Mesenchymal stem cell (in vitro differentiated cells and primary cell): ENCODE measurements at places on chromosomes 5 and 9.

GRCh38 chr5:15234911-15235310 is 265.1 kb upstream of the FBXL7 start:
- no peak for DNase-seq
- no peaks in the 10 kb centered on the region for H3K4me1 ChIP-seq
- H3K27ac ChIP-seq = no peak overlapping the region
- no peak overlapping the region for H3K4me3 ChIP-seq
- no peaks in the 10 kb centered on the region for H3K27me3 ChIP-seq
- no peaks in the 10 kb centered on the region for H3K36me3 ChIP-seq

- peaks cover 15% of the 10 kb centered on the region for H3K4me1 ChIP-seq
- peaks cover 8% of the 10 kb centered on the region for H3K27me3 ChIP-seq
- H3K36me3 ChIP-seq = no peaks in the 10 kb centered on the region
- no peak for DNase-seq
These were observed 166.1 kb downstream of the MACROH2A1 start for GRCh38 chr5:135232958-135233357.

DNA sequence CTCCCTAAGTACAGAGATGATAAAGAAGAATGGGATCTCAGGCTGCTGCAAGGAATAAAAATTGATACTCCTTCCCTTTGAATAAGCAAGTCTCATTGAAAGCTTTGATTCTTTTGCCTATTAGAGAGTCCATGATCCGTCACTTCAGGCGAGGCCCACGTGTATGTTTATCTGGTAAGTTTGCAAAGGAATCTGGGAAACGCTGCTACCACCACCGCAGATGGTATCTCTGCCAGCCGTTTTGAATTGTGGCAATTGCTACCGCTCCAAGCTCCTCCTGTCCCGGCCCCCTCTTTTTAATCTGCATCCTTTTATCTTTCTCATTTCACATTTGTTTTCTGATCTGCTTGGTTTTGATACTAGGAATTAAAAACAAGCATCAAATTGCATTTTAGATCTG is 42.9 kb upstream of the GRIA1 start:
- H3K36me3 ChIP-seq = no peaks in the 10 kb centered on the region
- no peaks in the 10 kb centered on the region for H3K27me3 ChIP-seq
- H3K27ac ChIP-seq = no peak overlapping the region
- H3K4me1 ChIP-seq = no peaks in the 10 kb centered on the region
- H3K4me3 ChIP-seq = no peak overlapping the region

GRCh38 chr5:21654-22233 is 70.2 kb upstream of the PLEKHG4B start:
- H3K27me3 ChIP-seq = peaks cover 26% of the 10 kb centered on the region
- H3K4me1 ChIP-seq = peaks cover 2% of the 10 kb centered on the region
- H3K4me3 ChIP-seq = no peak overlapping the region
- DNase-seq = no peak
- no peaks in the 10 kb centered on the region for H3K36me3 ChIP-seq
- H3K27ac ChIP-seq = no peak overlapping the region

- H3K27me3 ChIP-seq = no peaks in the 10 kb centered on the region
- H3K4me1 ChIP-seq = peaks cover 12% of the 10 kb centered on the region
- peak; percentile 91 for DNase-seq
- H3K27ac ChIP-seq = peak overlapping the region; percentile 39
These were observed 72.0 kb downstream of the ZFAND5 start for GRCh38 chr9:72292874-72293607.

DNA sequence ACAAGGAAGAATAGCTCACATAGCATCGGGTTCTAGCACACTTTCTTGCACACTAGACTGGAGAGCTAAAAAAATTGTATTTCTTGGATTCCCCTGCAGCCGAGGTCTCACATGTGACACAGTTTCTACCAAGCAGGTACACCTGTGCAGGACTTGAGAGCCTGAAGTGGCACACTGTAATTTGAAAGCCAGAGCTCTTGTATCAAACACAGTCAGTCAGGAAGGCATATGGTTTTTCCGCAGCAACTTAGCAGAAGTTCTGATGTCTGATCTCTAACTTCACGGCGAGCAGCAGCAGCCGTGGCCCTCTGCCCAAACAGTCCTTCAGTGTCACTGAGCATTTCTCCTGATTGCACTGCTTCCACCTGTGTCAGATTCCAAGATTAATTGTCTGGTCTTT is 25.5 kb downstream of the TMEM245 start:
- H3K4me1 ChIP-seq = peaks cover 12% of the 10 kb centered on the region
- H3K27me3 ChIP-seq = no peaks in the 10 kb centered on the region
- no peak for DNase-seq
- H3K36me3 ChIP-seq = peaks cover 3% of the 10 kb centered on the region
- H3K4me3 ChIP-seq = no peak overlapping the region

GRCh38 chr5:165227515-165227914 is 1722.1 kb downstream of the MAT2B start:
- H3K4me3 ChIP-seq = no peak overlapping the region
- H3K27ac ChIP-seq = no peak overlapping the region
- H3K4me1 ChIP-seq = no peaks in the 10 kb centered on the region

DNA sequence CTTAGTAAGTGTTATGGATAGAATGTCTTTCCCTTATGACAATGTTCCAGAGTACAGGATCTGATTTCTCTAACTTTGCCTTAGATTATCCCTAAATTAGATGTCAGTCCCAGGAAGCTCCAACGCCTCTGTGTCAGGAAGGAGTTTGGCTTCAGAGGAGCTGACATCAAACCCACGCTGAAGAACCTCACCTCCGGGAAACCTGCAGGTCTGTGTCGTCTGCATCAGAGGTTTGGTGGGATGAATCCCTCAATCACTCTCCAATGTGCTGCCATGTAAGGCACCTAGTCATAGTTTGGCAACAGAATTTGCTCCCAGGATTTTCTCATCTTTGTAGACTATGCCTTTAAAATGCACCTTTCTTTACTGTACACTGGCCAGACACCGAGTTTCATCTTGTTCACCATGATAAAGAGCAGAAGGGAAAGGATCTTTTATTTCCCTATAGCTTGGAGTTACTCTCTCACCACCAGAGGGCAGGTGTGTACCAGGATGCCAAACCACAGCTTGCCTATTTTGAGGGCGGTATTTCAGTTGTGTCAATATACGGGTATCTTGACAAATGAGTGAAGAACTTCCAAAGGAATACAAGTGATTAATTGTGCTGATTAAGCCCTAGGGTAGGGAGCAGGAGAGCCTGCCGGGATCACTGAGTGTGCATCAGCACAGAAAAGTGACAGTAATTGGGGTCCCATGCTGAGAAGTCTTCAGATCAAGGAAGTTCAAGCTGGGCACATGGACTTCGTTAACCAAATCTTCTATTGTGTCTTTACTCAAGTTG is 23.4 kb downstream of the MINAR2 start:
- no peak overlapping the region for H3K27ac ChIP-seq
- DNase-seq = peak; percentile 60
- no peaks in the 10 kb centered on the region for H3K36me3 ChIP-seq
- H3K27me3 ChIP-seq = no peaks in the 10 kb centered on the region
- H3K4me1 ChIP-seq = no peaks in the 10 kb centered on the region

GRCh38 chr9:135687216-135687615 is 12.1 kb downstream of the SOHLH1 start:
- H3K27ac ChIP-seq = no peak overlapping the region
- no peaks in the 10 kb centered on the region for H3K36me3 ChIP-seq
- no peak overlapping the region for H3K4me3 ChIP-seq
- peaks cover 16% of the 10 kb centered on the region for H3K27me3 ChIP-seq

DNA sequence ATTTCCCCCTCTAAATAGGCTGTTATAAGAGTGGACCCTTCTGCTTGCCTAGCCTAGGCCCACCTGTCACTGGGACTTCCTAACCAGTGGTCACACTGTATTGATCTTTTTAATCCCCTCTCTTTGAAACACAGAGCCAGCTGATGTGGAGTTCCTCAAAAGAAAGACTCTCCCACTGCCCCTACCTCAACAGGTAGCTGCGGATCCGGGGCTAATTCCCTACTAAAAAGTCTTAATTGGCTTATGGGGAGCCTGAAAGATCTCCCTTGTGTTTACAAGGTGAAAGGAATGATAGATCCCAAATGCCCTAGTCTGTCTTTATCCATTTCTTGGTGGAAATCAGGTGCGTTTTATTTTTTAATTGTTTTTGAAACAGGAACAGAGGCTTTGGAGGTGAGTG is 2.0 kb downstream of the NEUROG1 start:
- peaks cover 10% of the 10 kb centered on the region for H3K4me1 ChIP-seq
- H3K36me3 ChIP-seq = no peaks in the 10 kb centered on the region
- no peak overlapping the region for H3K27ac ChIP-seq
- DNase-seq = no peak
- H3K4me3 ChIP-seq = no peak overlapping the region

- peak; percentile 76 for DNase-seq
- H3K36me3 ChIP-seq = no peaks in the 10 kb centered on the region
- H3K4me1 ChIP-seq = no peaks in the 10 kb centered on the region
- H3K4me3 ChIP-seq = no peak overlapping the region
- no peaks in the 10 kb centered on the region for H3K27me3 ChIP-seq
These were observed 828.1 kb upstream of the GRAMD2B start for GRCh38 chr5:125595095-125595494.

DNA sequence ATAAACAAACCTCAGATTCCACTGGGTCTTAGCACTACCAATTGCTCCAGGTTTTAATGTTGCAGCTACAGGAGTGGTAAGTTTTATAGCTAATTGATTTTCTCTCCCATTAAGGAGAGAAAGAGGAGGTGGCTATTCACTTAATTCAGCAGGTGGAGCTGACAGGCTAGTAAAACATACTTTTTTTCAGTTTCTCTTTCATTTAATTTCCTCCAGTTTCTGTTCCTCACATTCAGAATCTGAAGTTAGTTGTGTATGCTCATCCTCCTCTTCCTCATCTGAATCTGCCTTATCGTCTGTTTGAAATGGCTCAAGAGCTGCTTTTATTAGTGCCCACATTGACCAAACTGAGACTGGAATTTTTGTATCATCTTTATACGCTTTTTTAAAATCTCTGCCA is 98.0 kb downstream of the PLPPR1 start:
- H3K27ac ChIP-seq = no peak overlapping the region
- DNase-seq = no peak
- no peaks in the 10 kb centered on the region for H3K4me1 ChIP-seq
- no peaks in the 10 kb centered on the region for H3K27me3 ChIP-seq
- no peaks in the 10 kb centered on the region for H3K36me3 ChIP-seq
- no peak overlapping the region for H3K4me3 ChIP-seq

DNA sequence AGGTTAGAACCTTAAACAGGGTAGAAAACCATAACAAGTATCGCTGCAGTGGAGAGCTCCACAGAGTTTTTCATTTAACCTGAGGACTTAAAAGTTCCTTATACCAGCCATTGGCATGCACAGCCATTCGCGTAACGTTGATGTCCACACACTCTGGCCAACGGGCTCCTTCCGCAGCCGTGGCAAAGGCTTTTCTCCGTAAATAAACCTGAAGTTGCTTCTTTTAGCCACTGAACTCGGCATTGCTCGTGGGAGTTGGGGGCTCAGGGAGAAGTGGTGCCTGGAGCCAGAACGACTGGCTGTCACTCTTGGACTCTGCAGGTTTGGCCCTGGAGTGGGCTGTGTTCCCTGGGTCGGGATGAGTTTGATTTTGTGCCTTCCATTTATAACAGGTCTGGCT is 125.9 kb upstream of the LMX1B start:
- H3K4me1 ChIP-seq = peaks cover 2% of the 10 kb centered on the region
- no peaks in the 10 kb centered on the region for H3K27me3 ChIP-seq
- DNase-seq = no peak

DNA sequence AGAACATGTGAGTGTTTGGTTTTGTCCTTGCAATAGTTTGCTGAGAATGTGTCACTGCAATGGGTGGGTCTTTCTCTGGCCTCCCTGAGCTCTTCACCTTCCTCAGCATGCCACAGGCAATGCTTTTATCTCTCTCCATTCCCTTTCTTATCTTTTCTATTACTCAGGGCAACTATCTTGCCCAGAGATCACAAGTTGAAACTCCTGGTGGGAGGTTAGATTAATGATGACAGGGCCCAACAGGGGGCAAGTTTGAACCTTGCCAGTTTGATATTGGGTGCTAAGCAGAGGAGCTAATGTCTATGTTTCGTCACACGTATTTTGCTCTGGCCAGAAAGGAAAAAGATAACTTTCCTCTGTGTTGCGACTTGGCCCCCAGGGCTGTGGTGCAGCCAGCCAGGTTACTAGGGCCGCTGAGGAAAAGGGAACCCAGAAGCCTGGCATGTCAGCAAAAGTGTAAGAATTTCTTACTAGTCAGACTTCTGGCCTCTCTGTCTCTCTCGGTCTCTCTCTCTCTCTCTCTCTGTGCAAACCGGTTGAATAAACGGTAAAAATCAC is 299.3 kb upstream of the POU5F2 start:
- H3K27ac ChIP-seq = no peak overlapping the region
- no peaks in the 10 kb centered on the region for H3K36me3 ChIP-seq
- no peak overlapping the region for H3K4me3 ChIP-seq

DNA sequence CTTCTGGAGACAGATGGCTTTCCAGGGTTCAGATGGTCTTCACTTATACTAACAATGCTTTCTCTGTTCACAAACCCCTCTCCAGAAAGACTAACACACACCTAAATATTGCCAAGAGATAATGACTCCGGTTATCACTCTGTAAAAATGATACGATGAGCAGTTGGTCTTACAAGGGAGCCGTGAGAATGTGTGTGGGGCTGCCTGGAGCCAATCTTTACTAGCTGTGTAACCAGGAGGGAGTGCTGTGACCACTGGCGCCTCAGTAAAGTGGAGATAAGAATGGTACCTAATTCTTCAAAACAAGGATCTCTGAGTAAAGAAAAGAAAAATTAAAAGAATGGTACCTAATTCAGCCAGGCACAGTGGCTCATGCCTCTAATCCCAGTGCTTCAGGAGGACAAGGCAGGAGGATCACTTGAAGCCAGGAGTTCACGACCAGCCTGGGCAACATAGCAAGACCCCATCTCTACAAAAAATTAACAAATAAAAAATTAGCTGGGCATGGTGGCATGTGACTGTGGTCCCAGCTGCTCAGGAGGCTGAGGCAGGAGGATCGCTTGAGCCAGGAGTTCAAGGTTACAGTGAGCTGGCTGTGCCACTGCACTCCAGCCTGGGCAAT is 39.9 kb upstream of the IL17B start:
- peaks cover 62% of the 10 kb centered on the region for H3K4me1 ChIP-seq
- H3K27me3 ChIP-seq = no peaks in the 10 kb centered on the region
- H3K36me3 ChIP-seq = no peaks in the 10 kb centered on the region

GRCh38 chr5:147863454-147864158 is 14.9 kb upstream of the SCGB3A2 start:
- no peaks in the 10 kb centered on the region for H3K36me3 ChIP-seq
- no peak for DNase-seq
- H3K27ac ChIP-seq = no peak overlapping the region
- no peak overlapping the region for H3K4me3 ChIP-seq
- H3K4me1 ChIP-seq = no peaks in the 10 kb centered on the region
- peaks cover 3% of the 10 kb centered on the region for H3K27me3 ChIP-seq

DNA sequence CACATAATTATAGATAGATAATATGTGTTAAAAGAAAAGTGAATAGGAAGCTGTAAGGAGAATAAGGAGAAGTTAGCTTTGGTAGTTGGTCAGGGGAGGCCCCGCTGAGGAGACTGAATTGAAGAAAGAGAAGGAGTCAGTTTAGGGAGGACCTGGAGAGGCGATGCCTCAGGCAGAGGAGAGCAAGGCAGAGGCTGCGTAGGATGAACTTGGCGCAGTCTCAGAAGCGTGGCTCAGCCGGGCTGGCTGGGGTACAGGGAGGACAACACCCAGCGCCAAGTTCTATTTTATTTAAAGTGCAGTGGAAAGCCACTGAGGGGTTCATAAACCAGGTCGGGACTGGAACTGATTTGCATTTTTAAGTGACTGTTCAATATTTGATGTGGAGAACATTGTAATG is 68.5 kb downstream of the PTCD2 start:
- H3K4me1 ChIP-seq = peaks cover 4% of the 10 kb centered on the region
- no peaks in the 10 kb centered on the region for H3K36me3 ChIP-seq
- H3K4me3 ChIP-seq = no peak overlapping the region
- no peaks in the 10 kb centered on the region for H3K27me3 ChIP-seq
- peak overlapping the region; percentile 74 for H3K27ac ChIP-seq
